ENCODE measurements at places on chromosomes 2 and 18. TPM values are rescaled to one million over a fixed set of nuclear protein-coding genes. Genes with fewer than 3 reads are reported as not detected.
A peak's percentile ranks its signal among the peaks of the same experiment; 100 is the strongest.

GRCh38 chr2:238881353-238882081 lies 33.6 kb downstream of the TWIST2 start:
- no peak for DNase-seq

GRCh38 chr2:18971069-18971378 lies 381.7 kb upstream of the NT5C1B start:
- DNase-seq, result no peak

DNA sequence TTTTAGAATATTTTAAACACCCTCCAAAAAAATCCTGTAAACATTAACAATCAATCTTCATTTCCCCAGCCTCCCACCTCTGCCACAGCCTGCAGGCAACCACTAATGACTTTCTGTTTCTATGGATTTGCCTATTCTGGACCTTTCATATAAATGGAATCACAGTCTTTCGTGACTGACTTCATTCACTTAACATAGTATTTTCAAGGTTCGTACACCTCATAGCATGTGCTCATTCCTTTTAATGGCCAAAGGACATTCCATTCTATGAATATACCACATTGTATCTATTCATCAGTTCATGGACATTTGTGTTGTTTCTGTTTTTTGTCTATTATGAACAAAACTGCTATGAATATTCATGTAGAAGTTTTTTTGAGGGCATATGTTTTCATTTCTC lies 48.5 kb downstream of the NAT8 start:
- no peak for DNase-seq

DNA sequence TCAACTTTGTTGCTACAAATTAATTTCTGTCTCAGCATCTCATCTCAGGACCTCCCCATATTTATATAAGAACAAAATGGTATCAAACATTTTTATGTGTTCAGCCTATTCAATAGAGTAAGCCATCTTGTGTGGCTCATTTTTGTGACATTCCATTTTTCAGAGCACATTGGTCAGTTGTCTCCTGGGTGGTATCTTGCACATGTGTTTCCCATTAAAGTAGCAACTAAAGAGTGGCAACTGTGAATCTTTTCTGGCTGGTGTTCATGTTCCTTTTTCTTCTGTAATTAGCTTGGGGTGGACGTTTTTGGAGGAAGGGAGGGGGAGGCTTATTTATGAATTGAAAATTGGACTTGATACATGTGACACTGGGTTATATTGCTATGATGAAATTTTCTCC lies 45.4 kb upstream of the EFEMP1 start:
- DNase-seq, result no peak

DNA sequence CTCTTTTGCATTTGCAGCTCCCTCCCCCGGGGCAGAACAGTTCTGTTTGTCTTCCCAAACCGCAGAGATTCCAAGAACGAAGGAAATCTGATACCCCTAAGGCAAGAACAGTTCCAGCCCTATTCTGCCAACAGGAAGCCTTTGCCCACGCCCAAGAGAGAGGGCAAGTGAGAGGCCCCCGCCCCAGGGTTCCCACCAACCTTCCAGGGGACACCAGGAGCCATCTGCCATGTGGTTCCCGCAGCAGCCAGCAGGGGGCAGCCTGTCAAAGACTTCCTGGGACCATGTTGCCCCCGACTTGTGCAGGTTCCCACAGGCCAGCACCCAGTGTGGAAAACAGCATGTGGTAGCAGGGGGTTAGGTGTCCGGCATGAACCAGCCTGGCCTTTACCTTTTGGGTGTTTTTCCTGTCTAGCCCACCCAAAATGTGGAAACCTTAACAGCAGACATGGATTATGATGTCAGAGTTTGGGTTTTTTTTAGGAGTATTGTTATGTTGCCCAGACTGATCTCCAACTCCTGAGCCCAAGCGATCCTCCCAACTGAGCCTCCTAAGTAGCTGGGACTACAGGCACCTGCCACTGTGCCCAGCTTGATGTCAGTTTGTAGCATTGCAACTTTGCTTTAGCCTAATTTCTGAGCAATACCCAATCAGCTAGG lies 21.7 kb upstream of the EFHD1 start:
- DNase-seq, result peak; percentile 79

DNA sequence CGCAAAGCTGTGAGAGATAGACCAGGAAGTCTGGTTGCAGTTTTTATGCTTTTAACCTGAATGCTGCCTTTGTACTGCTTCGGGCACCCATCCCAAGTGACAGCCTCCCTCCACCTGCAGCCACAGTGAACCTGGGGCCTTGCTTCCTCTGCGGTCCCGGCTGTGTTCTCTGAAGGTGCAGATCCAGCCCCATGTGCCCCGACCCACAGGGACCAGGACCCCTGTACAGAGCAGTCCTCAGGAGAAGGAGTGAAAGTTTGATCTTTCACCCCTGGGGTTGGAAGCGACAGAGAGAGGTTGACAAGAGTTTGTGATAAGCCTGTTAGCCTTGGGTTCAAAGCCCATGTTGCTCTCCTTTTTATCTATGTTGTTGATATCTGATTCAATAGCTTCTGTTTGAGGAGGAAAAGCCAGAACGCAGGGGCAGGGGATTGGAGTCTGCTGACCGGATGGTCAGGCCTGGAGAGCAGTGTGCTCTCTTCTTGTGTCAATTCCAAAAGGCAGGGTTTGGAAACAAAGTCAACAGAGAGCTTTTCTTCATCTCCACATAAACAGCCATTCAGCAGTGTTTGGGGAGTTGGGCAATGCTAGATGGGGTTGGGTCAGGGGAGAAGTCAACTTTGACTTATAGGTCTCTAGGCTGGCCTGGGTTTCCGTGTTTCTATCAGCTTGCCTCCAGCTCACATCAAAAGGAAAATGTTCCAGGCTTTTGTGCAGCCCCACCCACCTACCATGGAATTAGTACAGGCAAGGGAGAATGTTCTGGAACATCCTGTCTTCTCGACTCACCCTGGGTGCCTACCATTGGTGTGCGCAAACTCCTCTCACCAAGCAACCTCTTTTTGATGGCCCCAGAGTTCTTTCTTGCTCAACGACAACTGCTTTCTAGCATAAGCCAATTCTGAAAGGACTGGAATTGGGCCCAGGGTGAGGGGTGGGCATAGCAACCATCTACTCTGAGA lies 214.9 kb downstream of the ALPK2 start:
- no peak for DNase-seq

DNA sequence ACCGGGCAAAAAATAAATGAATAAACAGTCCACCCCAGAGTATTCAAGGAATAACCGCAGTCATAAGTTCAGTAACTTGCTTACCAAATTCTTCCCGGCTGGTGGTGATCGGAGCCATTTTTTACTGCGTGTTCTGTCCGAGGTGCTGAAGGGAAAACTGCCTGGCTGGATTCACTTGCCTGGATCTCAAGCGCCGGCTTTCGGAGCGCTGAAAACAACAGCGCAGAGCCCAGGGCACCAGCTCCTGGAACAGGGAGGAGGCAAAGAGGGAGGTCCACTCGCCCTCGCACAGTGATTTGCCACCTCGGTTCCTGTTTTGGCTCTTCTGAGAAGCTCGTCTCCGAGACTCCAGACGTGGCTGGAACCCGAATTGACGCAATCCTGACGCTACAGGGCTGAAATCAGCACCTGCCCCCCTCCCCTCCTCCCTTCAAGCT lies at the start of gene SYT4:
Gene SYT4, minus strand, starts transcription at position 327 of the 437 bp plus-strand sequence. Its CDS starts 209 bp downstream, at position 118.
- DNase-seq, result peak; percentile 61

GRCh38 chr2:232325324-232326273 lies 53.0 kb upstream of the ALPP start:
- DNase-seq, result peak; percentile 83

DNA sequence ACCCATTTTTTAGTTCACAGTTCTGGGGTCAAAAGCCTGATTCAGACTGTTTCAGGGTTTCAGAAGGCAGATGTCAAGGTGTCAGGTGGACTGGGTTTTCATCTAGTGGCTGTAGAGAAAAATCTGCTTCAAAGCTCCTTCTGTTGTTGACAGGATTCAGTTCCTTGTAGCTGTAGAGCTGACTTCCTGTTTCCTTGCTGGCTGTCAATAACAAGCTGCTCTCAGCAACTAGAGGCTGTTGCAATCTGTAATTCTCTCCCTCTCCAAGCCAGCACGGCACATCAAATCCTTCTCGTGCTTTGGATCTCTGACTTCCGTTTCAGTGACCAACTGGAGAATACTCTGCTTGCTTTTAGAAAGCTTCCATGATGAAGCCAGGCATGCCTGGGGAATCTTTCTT lies 179.4 kb downstream of the DOK6 start:
- no peak for DNase-seq

GRCh38 chr2:144516411-144516980 lies 3.4 kb downstream of the ZEB2 start:
- no peak for DNase-seq

- no peak for DNase-seq
Measured at GRCh38 chr2:134314681-134315368, 61.0 kb downstream of the MGAT5 start.

DNA sequence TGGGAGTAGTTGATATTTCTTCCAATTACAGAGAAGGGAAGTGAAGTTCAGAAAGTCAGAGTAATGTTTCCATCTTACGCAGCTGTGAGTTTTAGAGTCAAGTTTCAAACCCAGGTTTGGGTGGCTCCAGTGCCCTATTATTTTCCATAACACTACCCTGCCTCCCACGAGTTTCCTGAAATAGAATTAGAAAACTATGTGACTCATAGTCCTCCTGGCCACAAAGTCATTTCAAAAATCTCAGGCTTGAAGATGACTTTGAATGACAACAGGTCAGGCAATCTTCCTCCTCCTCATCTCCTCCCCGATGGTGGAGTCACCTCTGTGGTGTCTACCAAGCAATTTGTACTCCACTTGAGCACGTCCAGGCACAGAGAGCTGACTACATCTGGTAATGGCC lies 212.3 kb upstream of the TRIB2 start:
- no peak for DNase-seq

DNA sequence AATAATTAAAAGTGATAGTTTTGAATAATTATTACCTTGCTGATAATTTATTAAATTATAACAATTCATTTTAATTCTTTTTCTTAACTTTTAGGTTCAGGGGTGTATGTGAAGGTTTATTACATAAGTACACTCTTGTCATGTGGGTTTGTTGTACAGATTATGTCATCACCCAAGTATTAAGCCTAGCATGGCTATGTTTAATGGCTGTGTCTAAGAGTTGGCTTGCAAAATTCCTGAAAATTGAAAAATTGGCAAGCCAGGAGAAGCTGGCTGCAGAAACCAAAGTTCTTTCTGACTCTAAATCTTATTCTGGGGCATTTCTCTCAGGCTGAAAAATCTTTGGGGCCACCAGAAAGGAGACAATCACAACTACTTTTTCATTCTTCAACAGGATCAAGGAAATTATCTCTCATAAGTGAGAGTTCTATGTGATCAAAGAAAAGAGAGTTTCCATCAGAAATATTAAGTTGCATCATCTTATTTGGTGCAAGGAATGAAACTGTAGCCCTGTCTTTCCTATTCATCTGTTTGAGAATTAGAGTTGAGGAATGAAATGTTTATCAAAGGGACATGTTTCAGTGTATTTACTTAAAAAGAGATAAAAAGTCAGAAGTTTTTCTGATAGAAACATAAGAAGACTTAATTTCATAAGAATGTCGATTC lies 412.1 kb upstream of the CDH2 start:
- no peak for DNase-seq

The FN1 gene
- total RNA-seq, result 986 TPM

The CAVIN2 gene
- total RNA-seq, result 71.1 TPM

The UGT1A10 gene
- total RNA-seq, result not detected

The CRYGC gene
- not detected for total RNA-seq

Measured in sciatic nerve (tissue), 2 donors.